Activated CD4-positive, alpha-beta T cell treated with anti-CD3 and anti-CD28 coated beads, Interleukin-2, amount 50 U/mL, for 16 hours (primary cell): ENCODE measurements at places on chromosomes 6 and 20.
A peak's percentile ranks its signal among the peaks of the same experiment; 100 is the strongest.

DNA sequence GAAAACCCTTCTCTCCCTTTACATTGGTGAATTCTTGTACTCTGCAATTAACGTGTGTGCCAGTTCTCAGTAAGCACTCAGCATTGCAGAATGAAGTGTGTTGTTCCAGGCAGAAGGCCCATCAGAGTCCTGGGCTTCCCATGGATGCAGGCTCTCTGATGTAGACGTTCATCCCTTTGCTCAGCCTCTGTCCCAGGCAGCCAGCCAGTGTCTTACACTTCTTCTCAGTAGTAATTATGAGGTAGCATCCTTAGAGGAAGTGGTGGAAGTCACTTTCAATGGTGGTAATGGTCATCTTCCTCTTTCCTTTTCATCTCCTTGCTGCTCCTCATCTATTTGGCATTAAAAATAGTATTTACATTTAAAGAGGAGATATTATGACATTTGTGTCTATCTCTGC, 66.7 kb upstream of the FYN start:
- DNase-seq: no peak

DNA sequence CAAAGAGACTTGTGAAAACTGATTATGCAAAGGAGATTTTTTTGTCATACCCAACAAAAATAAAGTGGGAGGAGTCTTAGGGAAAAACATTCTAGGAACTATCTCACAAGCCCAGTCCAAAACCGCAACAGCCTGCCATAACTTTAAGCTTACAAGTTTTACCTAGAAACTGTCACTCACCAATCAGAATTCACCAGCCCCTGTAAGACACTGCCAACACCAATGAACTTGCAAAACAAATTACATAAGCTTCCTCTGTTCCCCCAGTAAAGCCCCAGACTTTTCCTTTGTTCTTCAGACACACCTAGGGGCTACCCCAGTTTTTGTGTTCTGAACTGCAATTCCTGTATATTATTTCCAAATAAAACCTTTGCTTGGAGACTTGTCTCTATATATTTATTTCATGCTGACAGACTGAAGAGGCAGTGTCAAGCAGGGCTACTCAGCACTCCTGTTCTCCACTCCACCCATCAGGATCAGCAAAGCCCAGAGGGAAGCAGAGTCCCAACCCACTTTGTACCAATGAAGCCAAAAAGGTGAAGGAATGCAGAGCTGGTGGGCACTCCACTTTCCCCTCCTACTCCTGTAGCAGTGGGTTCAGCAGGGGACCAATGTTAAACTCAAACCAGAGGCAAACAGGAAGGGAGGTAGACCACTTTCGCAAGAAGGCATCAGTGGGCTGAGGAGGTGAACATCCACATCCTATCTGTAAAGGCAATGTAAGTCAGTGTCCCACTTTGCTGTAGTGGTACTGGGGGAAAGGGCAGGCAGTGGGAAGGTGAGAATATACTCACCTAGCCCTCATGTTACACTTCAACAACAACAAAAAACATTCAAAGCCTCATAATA, 142.5 kb upstream of the RUNX2 start:
- DNase-seq: no peak

- no peak for DNase-seq
Measured at GRCh38 chr20:47136782-47137181, 219.7 kb downstream of the ZMYND8 start.

GRCh38 chr6:72410769-72411168, 211.1 kb upstream of the KCNQ5 start:
- DNase-seq: no peak

- peak; percentile 36 for DNase-seq
Measured at GRCh38 chr6:139029470-139030227, 1.1 kb downstream of the ABRACL start.

- DNase-seq: no peak
Measured at GRCh38 chr6:136437246-136437645, 113.0 kb downstream of the MAP7 start.

GRCh38 chr6:15207923-15208322, 37.9 kb upstream of the JARID2 start:
- no peak for DNase-seq

DNA sequence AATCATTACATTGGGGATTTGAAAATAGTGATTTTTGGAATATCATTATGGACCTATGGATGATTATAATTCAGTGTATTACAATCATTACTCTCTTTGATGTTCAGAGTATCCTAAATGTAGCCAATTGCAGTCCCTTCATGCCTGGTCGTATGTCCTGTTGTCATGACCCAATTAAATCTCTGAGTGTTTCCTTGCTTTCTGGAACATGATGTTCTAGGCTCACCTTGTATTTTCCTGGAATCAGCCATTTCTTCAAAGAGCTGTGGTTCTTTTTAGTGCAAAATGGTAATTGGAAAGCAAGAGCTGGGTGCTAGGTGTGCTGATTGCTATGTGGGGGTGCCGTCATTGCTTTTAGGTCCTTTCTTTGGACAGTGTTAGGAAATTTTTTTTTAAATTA, 100.7 kb upstream of the RNF24 start:
- DNase-seq: no peak

GRCh38 chr20:11320033-11320432, 597.7 kb upstream of the BTBD3 start:
- DNase-seq: no peak

DNA sequence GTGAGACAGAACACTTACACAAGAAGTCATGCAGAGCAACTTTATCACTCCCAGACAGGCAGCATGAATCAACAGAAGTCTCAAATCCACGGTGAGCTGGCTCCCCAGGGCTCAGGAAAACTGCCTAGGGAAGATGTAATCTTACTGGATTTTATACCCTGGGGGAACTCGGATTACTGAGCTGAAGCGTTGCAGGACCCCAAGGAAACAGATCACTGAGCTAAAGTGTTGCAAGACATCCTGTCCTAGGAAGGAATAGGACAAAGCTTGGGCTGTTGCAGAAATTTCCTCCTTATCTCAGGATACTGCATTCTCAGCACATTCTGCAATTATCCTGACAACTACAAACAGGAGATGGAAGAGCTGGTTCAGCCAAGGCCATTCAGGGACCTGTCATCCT, 224.8 kb downstream of the TFAP2A start:
- DNase-seq: no peak

DNA sequence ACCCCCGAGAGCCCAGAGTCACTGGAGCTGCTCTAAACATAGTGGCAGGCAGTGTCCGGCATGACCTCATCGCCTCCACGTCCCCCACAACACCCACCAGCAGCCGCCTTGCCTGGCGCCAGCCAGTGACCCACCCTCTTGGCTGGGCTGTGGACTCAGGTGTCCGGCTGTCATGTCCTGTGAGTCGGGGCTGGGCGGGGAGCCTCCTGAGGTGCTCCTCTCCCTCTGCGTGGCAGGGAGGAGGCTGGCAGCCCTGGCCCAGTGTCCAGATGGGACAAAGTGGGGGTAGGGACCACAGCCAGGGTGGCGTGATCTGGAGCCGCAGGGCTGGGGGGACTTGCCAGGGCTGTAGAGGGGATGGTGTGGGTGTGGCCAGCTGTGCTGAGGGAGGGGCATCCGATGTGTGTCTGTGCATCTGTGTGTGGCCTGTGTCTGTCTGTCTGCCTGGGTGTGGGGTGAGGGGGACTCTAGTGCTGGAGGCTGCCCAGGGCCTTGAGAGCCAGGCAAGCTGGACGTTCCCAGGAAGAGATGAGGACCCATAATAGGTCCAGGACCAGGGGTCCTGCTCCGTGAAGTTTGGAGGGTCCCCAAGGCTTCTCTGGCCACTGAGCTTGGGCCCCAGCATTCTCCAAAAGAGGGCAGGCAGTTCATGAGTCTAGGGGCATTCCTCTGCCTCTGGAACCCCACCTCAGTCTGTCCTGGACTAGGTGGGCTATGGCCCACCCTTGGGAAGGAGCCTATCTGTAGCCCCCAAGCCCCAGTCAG, 2.3 kb upstream of the SOX18 start:
- no peak for DNase-seq

GRCh38 chr20:19423900-19424620, 211.6 kb downstream of the SLC24A3 start:
- DNase-seq: no peak

GRCh38 chr6:24694198-24694597, 24.8 kb downstream of the C6orf62 start:
- no peak for DNase-seq

- DNase-seq: no peak
Measured at GRCh38 chr6:166253778-166254204, 54.4 kb downstream of the PRR18 start.

DNA sequence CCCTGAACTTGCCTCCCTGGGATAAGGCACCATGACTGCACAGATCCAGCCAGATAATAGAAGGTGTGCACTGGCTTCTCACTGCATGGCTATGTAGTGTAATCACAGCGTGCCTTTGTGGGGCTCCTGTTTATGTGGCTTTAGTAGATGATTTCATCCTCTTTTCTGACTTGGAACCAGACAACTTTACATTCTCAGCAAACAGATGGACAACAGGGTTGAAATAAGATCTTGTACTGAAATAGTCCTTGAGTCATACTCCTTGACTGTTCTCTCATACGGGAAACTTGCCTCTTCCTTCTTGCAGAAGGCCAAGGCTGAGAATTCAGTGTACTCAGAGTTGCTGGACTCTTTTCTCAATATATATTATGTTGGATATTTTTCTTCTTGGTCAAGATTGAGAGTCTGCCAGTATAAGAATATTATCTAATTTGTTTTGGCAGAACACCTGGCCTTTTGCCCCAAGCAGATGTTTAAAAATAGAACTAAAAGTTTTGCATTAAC, 25.0 kb upstream of the RNF144B start:
- DNase-seq: no peak

- no peak for DNase-seq
Measured at GRCh38 chr20:57682184-57683101, 27.4 kb downstream of the PMEPA1 start.

- DNase-seq: peak; percentile 48
Measured at GRCh38 chr6:223763-224162, 68.5 kb upstream of the DUSP22 start.

- DNase-seq: no peak
Measured at GRCh38 chr20:19996917-19997316, 20.2 kb upstream of the NAA20 start.

DNA sequence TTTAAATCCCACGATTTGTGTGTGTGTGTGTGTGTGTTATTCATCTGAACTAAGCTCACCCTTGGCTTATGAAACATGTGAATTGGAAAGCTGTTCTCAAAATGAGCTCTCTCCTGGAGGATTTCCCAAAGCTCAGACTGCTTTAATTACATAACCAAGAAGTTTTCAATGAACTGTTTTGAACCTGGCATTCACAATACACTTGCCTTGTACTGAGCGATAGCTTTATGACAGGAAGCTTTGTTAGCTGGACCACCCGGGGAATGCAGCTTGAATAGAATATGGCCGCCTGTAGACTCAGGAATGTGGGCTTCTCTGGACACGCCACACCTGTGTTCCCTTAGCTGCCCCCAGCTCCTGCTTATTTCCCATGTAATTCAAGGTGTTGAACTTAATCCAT, 71.4 kb upstream of the PREP start:
- no peak for DNase-seq

DNA sequence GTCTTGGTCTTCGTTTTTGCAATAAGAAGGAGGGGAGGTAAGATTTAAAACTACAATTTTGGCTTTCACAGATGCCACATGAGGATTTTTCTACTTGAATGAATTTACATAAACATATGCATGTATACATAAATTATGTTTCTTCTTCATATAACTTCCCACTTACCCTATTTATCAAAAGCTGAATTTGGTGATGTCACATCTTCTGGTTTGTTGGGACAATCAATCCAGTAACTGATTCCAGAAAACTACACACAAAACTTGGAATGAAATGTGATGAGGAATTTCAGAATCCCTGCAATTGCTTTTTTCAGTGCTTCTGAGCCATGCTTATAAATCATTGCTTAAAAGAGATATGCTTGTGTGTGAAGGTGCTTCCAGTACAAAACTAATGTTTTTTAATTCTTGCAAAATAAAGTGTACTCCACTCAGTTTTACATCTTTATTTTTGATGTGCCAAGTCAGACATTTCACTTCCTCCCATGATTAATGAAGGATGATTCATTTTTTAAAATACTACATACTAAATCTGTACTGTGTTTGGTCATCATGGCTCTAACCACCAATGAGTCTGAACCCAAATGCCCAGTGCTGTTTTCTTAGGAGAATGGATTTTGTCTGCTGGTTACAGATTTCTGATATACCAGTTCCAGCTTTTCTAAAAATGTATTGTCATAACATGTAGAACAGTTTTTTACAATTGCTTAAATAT, 32.1 kb upstream of the RIN2 start:
- DNase-seq: no peak

DNA sequence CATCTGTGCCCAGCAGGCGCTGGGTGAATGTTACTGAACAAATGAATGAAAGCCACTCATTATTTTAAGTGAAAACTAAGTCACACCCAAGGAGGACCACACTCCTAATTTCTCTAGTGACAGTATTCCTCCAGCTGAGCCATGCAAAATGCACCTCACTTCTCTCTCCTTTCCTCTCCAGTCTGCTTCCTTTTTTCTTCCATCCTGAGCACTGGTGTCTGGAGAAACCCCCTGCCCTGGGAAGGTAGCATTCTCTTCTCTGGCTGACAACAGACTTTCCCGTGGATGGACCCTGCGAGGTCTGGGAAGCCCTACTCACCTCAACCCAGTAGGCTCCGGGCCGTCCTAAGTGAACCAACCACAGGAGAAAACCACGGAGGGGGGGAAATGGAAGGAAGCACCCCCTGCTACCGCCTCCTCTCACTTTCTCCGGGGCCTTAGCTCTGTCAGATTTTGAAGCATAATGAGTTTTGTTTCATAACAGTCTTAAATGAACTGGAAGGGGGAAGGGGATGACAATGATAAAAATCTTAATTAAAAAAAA, 22.6 kb downstream of the TRERF1 start:
- DNase-seq: no peak

DNA sequence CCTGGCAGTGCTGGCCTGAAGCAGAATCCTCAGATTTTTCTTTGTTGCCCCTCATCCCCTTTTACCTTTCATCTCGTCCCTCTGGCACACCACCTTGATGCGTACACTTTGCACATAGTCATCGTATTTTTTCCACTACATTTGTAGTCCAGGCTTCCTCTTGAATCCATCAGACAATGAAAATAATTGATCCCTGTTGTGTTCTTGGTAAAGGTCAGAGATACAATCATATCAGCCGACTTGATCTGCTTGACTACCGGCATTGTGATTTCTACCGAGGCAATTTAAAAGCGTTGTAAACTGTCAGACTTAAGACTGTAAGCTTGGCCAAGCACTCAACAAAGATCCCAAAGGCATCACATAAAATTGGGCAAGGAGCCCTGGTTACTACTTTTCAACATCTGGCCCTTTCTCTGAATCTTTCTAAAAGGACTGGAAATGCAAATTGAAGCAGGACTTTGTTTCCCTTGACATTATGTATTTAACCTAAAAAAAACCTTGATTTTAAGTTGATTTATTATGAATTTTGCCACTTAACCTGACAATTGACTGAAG, 512.6 kb downstream of the LMBRD1 start:
- no peak for DNase-seq

GRCh38 chr6:170404036-170404435, 97.5 kb downstream of the FAM120B start:
- no peak for DNase-seq
